Activated T-cell treated with anti-CD3 and anti-CD28 coated beads, Interleukin-2, amount 50 U/mL, for 48 hours (primary cell): ENCODE measurements at places on chromosomes 3 and 15.

- DNase-seq = no peak
Measured at GRCh38 chr3:119800844-119801243, 18.9 kb downstream of the NR1I2 start.

DNA sequence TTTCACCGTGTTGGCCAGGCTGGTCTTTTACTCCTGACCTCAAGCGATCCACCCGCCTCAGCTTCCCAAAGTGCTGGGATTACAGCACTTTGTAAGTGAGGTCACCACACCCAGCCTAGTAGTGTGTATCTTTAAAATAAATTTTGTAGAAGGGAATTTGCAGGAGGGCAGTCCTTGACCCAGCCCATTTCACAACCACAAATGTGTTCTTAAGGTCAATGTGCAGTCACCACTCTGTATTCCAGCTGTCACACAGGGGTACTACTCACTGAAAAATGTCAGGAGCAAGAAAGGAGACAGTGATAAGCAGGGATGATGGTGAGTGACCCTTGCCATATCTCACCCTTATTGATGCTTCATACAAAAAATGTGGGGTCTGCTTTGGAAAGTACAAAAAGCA lies 98.5 kb downstream of the FRMD5 start:
- no peak for DNase-seq

GRCh38 chr3:43001094-43001553 lies 22.0 kb downstream of the GASK1A start:
- DNase-seq = no peak

DNA sequence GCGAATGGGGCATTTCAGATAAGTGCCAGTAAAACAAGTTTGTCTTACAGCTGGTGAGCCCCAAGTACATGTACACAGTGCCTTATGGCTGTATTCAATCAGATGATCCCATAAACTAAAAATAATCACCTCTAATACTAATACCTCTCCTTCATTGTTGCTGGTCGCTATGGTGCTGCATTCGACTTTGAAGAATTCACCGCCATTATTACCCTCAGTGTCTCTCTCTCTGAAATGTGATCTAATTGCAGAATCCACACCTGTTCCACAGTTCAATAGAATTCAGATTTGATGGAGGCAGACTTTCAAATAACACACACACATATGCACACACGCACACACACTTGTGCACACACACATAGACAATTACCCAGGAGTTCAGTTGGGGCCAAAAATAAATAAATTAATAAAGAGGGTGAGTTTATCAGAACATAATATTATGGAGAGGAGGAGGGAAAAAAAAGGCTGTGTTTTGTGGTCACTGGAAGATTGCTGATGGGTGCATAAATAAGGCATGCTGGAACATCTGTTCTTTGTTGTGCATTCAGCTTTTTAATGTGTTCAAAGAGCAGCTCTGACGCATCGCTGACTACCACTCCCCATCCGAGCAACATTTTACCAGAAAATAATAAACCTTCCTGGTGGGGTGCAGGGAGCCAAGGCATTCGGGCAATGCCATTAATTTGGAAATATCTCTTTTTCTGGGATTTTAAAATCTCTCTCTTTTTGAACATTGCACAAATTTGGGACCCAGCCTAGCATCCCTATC lies 235.7 kb downstream of the SATB1 start:
- no peak for DNase-seq

DNA sequence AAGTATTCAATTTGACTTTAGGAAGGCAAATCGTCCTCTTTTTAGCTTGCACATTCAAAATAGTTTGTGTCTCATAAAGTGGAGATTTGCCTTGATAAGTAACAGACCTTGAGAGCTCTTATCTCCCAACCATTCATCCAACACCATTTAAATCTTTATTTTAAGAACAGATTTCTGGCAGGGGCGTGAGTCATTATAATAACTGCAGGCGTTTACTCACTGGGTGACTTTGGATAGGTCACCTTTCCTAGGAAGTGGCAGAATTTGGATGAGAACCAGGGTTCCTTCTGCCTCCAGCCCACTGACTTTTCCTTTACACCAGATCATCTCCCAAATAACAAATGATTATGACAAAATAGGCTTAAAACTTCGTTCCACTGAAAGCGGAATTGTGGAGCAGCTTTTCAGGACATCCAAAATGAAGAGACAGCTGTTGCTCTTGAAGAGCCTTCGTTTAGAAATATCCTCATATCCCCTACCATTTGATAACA lies 5.0 kb downstream of the LMCD1 start:
- DNase-seq = no peak

GRCh38 chr3:181344331-181344730 lies 354.8 kb upstream of the DNAJC19 start:
- DNase-seq = no peak

DNA sequence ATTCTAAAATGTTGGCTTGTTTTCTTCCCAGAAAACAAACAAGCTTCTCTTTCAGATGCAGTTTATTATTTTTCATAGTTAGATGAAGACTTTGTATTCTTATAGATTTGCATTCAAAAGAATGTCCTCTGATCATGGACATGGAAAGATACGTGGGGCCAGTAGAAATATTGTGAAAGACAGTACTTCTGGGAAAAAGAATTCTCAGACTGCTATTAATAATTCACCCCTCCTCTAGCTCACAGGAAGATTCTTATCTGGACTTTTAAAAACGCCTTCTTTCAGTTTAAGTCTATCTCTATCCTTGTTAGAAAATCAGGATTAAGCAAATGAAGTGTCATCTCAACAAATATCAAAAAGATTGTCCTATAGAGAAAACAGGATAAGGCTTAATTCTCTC lies 514.1 kb upstream of the ADAMTS9 start:
- DNase-seq = no peak

- no peak for DNase-seq
Measured at GRCh38 chr15:44706401-44706800, 4.7 kb downstream of the PATL2 start.

- no peak for DNase-seq
Measured at GRCh38 chr15:85603703-85604102, 191.0 kb downstream of the KLHL25 start.

- DNase-seq = no peak
Measured at GRCh38 chr15:87680208-87680607, 576.3 kb downstream of the NTRK3 start.

DNA sequence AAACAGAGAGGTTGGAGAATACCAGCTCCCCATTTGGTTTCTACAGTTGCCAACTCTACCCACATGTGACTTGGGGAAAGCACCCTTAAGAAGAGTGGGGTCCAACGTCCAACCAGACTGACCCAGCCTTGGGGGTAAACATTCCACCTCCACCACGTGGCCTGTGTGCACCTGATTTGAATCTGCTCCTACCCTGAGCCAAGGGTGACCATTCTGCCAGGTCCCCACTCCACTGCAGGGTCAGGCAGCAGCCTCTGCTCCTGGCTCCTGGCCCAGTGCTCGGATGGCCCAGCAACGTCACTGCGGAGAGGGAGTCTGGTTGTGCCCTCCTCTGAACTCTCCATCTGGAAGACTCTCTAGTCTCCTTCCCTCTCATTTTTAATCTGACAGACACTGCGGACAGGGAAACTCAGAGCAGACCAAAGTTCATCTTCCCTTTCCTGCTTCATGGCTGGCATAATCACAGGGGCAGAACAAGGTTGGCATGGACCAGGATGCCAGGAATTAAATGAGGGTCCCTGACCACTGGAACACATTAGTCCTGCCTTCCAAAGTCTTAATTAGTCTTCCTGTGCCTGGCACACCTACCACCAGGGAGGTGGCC lies 29.4 kb downstream of the FHIT start:
- no peak for DNase-seq

- DNase-seq = no peak
Measured at GRCh38 chr15:36798366-36798765, 218.9 kb downstream of the CDIN1 start.

DNA sequence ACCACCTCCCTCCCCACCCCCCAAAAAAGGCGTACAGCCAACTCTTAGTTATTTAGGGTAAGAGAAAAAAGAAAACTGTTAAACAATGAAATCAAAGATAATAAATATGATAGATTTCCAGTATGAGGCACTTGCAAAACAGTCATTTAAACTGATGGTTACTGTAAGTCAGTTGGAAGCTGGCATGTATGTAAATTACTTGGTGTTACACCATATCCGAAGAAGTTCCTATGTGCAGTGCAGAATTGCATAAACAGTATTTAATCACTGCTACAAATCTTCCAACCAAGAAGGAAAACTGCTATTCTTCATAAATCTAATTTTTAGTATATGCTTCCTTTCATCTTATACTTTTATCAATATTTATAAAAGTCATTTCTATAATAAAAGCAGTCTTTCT lies 62.0 kb downstream of the LEO1 start:
- no peak for DNase-seq

DNA sequence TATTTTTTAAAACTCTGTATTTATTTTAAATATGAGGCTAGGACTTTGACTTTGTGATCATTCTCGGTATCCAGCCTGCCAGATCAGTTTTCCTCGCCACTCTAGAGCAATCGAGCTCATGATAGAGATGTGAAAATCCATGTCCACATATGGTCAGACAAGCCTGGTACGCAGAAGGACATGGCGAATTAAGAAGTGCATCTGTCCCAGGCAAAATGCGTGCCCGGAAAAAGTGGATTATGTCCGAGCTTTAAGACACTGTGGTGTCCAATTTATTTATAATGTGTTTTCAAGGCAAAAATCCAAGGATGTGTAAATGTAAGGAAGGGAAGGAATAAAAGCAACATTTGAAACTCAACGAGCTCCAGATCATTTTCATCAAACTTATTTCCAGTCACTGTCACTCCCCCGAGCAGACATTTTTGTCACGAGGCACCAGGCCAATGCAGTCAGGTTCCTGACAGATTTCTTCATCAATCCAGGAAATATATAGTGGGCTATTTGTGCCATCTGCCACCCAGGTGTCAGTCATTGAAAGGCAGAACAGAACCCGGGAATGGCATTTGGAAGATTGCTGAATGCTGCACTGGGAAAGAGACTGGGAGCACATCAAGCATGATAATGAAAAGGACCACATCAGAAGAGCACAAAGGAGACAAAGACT lies 825.7 kb downstream of the SQOR start:
- DNase-seq = no peak

- DNase-seq = peak; percentile 60
Measured at GRCh38 chr15:32651229-32651837, 9.8 kb downstream of the SCG5 start.

GRCh38 chr3:134938029-134938525 lies 143.0 kb downstream of the EPHB1 start:
- DNase-seq = no peak

DNA sequence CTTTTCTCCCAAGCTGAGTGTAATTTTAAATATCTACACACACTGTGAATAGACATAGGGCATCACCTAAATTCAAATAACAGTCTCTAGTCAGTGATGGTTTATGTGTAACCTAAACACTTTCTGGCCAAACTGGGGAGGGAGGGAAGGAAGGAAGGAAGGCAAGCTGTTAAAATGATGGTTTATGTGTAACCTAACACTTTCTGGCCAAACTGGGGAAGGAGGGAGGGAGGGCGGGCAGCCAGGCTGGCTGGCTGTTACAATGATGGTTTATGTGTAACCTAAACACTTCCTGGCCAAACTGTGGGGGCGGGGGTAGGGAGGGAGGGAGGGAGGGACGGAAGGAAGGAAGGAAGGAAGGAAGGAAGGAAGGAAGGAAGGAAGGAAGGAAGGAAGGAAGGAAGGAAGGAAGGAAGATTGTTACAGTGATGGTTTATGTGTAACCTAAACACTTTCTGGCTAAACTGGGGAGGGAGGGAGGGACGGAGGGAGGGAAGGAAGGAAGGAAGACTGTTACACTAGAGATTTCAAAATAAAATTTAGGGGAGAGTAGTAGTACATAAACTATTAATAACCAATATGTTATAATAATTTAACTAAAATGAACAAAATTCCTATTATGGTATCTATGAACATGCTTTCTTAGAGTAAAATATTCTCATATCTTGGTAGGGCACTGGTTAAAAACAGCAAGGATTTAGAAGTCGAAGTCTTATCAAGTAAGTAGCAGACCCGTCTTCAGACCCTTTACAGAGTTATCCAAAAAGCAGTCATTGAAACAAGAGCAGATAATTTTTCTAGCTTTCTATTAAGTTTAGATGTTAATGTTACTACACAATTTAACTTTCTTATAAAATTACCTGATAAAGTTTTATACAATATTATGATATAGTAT lies 148.1 kb downstream of the LMLN start:
- no peak for DNase-seq

DNA sequence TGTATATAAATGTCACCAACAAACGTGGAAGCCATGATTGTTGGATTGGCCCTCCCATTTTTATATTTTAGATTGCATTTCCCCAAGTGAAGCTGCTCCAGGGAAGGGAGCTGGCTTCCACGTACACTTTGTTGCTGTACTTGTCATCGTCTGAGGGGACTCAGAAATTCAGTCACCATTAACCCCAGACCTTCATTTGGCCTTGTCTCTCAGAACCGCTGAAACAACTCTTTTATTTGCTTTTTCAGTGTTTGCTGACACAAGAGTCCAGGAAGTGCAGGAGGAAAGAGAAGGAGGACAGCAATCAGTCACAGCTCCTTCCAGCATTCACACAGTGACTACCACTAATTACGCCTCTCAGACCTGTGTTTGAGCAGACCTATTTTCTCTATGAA lies 276.5 kb downstream of the TBL1XR1 start:
- DNase-seq = no peak

DNA sequence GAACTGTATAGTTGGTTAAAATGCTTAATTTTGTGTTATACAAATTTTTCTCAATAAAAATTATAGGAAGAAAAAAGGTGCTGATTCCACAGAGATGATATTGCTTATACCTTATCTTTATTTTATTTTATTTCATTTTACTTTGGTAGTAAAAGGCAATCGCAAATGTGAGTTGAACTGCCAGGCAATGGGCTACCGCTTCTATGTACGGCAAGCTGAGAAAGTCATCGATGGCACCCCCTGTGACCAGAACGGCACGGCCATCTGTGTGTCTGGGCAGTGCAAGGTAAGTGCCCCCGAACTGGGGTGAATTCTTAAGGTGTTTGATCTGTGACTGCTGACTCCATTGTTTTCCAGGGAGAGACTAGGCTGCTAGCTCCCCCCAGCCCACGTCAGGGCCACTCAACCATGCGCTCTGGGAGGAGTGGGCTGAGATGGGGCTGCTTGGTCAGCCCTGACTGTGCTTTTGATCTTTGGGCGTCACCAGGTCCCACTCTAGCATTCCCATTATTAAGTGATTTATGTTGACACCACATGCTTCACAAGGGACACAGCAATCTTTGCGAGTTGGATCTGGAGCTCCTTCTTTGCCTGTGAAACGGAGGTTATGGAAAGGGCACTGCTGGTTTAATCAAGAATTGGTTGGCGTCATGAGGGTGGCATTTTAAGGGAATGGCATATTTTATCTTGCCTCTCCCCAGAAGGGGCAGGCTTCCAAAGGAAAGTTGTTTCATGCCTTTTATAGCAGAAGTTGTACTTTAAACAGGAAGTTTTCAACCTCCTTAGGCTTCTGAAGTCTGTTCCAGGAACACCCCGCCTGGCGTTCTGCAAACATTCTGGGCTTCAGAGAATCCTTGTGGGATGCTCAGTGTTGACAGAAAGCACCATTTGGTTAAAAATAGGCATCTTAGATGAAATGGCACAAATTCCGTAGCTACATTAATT lies 296.5 kb downstream of the THSD4 start:
- DNase-seq = no peak

- DNase-seq = no peak
Measured at GRCh38 chr15:70432924-70433495, 330.3 kb downstream of the UACA start.

- DNase-seq = peak; percentile 79
Measured at GRCh38 chr15:98421419-98422129, 226.8 kb upstream of the IGF1R start.
